ENCODE measurements at places on chromosomes 2 and 18. TPM values are rescaled to one million over a fixed set of nuclear protein-coding genes. Genes with fewer than 3 reads are reported as not detected.

The ADNP2 gene
- 5.2 TPM for polyA plus RNA-seq

The VAMP5 gene
- polyA plus RNA-seq, result 201 TPM

The SERPINB2 gene
- polyA plus RNA-seq, result not detected

The STK39 gene
- polyA plus RNA-seq, result 5.8 TPM

The LTBP1 gene
- polyA plus RNA-seq, result not detected

The STON1 gene
- polyA plus RNA-seq, result not detected

The ZAP70 gene
- polyA plus RNA-seq, result 246 TPM

The RIT2 gene
- not detected for polyA plus RNA-seq
